ENCODE measurements at places on chromosomes 7 and 10.

DNA sequence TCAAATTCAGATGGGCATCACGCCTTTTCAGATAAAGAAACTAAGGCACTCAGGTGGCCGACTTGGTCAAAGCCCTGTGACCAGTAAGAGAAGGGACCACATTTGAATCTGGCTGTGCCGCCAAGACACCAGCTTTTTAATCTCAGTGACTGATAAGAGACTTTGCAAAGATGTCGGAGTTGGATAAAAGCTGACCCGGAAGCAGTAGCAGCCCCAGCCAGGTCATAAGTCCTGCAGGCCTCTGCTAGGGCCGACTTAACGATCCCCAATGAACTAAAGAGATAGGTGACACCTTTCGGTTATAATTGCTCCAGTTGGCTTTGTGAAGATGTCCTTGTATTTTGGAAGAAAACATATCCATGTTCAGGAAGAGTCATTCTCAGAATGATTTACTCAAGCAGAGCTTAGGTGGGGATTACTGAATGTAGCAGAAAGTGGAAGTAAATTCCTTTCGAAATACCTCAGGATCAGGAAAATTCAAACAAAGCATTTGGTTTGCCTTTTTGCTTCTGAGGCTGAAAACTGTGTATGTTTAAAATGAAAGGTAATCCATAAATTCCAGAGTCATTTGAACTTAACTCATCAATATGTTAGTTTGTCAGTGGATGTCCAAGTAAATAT lies 164.2 kb upstream of the PITRM1 start:
- DNase-seq: no peak

DNA sequence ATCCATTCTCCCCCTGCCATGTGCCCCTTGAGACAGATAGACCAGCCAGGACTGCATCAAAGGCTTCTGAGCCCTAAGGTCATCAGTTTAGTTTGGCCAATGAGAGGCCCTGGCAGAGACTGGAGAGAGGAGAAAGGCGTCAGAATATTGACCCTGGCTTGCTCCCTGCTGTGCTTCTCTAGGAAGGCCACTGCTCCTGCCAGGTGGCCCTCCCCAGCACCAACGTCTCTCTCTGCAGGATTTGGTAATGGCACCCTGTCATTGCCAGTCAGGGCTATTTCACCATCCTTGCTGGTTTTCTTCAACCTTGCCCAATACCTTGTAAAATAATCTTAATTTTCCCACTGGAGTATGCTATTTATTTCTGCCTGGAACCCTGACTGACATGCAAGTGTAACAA lies 38.8 kb upstream of the ZRANB1 start:
- DNase-seq: no peak

DNA sequence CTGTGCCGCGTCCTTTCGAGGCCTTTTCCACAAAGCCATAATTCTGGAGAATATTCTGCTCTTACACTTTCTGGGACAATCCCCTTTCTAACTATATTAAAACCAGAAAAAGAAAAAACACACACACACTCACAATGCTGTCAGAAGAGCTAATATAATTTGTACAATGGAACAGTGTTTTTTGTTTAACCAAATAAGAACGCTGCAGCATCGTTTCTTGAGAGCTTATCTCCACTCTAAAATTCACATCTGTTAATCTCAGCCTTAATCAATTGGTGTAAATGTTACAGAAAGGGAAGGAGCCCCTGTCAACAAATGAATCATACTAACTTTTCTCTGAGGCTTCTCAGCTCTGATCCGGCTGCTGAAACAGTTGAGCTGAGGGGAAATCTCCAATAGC lies 123.9 kb downstream of the GALNT11 start:
- DNase-seq: no peak

- DNase-seq: no peak
Measured at GRCh38 chr10:130017631-130018022, 53.6 kb upstream of the EBF3 start.

DNA sequence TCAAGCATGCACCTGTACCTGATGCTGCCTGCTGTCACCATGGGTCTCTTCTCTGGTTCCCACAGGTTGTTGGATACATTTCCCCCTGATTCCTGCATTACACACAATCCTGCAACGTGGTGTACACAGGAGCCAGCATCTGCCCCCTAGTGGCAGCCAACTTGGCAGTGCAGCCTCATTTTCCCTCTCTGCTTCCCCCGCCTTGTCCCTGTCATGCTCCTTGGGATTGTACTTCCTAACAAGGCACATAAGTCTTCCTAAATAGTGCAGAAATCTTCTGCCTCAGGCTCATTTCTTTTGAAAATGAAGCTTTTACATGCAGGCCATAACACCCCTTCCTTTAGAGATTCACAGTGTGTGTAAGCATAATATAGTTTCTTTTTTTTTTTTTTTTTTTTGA lies 387.5 kb downstream of the CCSER2 start:
- no peak for DNase-seq

DNA sequence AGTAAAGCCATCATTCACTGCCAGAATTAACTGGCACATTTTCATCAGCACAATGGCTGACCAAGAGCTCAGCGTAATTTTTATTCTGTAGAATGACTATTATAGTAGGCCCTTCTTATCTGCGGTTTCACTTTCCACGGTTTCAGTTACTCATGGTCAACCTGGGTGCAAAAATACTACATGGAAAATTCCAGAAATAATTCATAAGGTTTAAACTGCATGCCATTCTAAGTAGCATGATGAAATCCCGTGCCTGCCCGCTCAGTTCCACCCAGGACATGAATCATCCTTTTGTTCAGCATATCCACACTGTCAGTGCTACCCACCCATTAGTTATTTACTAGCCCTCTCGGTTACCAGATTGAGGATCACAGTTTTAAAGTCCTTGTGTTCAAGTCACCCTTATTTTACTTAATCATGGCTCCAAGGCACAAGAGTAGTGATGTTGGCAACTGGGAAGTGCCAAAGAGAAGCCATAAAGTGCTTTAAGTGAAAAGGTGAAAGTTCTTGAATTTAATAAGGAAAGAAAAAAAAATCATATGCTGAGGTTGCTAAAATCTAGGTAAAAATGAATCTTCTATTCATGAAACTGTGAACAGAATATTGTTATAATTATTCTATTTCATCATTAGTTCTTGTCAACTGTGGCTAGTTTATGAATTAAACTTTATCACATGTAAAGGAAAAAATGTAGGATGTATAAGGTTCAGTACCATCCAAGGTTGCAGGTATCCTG lies 204.9 kb downstream of the DOCK4 start:
- DNase-seq: no peak

GRCh38 chr7:45157653-45158401 lies at the start of gene RAMP3:
TSS of gene RAMP3 (plus strand) at chr7:45157791. CDS start at chr7:45157829, 38 bp downstream.
- DNase-seq: no peak

DNA sequence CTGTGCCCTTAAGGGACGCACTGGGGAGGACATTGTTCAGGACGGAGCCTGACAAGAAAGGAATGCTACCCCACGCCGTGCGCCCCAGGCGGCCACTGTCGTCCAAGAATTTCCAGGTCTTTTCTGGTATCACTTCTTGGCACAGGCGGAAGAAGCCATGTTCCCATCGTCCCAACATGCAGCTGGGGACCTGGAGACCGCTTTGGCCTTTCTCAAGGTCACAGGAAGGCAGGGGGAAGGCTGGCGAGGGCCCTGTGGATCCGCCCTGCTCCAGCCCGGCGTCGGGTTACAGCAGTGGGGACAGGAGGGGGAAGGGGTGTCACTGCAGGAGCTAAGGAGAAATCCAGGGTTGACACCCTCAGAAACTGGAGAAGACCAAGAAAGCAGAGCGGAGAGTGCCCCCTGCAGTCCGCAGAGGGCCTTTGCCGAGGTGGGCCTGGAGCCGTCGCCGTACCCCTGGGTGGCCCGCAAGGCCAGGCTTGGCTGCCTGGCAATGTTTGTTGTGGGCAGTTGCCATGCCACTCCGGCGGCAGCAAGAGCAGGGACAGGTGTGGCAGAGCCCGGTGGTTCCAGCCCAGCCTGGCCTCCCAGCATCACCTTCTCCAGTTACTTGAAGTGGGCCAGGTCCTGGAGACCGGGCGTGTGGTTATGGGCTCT lies 104.1 kb downstream of the LHPP start:
- DNase-seq: no peak

DNA sequence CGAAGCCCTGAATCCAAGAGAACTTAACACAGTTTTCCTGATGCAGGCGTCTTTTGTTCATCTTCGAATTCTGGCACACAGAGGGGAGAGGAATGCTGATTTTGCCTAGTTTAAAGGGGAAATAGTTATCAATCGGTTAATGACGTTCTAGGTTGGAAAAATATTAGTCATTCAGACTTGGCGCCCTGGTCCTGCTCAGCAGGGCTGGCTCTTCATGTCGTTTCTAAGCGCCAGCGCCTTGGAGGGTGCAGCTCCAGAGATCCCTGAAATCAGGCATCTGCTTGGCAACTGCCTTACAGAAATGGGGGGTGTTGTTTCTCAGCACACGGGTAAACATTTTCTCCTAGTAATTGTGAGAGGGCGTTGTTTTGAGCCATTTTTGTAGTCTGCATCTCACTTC lies 1.3 kb upstream of the PRTFDC1 start:
- no peak for DNase-seq

DNA sequence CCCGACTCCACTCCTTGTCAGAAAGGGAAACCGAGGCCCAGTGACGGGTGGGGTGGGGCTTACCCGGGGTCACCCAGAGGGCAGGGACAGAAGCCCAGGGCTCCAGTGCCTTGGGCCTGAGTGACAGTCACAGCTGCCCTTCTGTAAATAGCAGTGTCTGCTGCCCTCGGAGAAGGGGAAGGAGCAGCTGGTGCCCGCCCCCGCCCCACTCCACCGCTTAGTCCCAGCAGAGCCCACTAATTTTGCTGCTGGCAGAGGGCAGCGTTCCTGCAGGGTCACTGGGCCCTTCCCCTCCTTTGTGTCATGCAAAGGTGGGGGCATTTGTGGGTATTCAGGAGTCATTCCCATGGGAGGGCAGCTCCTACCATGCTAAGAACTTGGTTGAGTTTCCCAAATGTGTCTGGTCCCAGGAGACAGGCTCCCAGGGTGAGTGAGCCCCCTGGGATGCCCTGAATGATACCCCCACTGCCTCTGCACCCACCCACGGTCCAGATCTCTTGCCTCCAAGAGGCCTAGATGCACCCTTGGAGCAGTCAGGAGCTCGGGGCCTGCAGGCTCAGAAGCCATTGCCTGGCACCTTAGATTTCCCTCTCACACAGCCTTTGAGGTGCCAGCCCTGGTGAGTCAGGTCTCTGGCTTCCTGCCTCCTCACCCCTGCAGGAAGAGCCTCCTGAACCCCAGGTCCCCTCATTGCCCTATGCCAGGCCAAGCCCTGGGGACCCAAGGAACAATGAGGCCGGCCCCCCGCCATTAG lies 17.2 kb downstream of the SH2B2 start:
- no peak for DNase-seq

GRCh38 chr7:14834883-14835282 lies 67.7 kb downstream of the DGKB start:
- DNase-seq: no peak

- DNase-seq: no peak
Measured at GRCh38 chr7:77293046-77293445, 93.4 kb upstream of the FGL2 start.

GRCh38 chr7:31307972-31308371 lies 32.6 kb downstream of the NEUROD6 start:
- DNase-seq: no peak

DNA sequence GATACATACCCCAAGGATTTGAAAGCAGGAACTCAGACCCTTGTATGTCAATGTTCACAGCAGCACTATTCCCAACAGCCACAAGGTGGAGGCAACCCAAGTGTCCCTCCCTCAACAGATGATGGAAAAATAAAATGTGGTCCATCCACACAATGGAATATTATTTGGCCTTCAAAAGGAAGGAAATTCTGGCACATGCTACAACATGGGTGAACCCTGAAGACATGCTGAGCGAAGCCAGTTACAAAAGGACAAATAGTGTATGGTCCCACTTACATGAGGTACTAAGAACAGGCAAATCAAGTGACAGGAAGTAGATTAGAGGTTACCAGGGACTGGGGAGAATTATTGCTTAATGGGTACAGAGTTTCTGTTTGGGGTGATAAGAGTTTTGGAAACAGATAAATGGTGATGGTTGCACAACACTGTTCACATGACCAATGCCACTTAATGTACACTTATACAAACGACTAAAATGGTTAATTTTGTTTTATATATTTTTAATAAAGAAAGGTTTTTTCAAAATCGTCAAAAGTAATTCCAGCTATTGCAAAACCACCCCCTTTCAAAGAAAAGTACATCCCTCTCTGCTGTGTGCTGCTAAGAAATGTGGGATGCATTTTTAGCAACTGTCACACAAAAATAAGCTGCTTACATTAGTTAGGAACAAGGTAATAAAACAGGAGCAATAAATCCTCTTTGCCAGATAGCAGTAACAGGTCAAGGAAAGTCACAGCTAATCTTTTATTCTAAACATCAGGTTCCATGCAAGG lies 85.7 kb downstream of the GRB10 start:
- DNase-seq: no peak

GRCh38 chr7:22444181-22444971 lies 55.6 kb downstream of the STEAP1B start:
- DNase-seq: no peak

- no peak for DNase-seq
Measured at GRCh38 chr10:121803611-121804010, 124.2 kb downstream of the ATE1 start.

DNA sequence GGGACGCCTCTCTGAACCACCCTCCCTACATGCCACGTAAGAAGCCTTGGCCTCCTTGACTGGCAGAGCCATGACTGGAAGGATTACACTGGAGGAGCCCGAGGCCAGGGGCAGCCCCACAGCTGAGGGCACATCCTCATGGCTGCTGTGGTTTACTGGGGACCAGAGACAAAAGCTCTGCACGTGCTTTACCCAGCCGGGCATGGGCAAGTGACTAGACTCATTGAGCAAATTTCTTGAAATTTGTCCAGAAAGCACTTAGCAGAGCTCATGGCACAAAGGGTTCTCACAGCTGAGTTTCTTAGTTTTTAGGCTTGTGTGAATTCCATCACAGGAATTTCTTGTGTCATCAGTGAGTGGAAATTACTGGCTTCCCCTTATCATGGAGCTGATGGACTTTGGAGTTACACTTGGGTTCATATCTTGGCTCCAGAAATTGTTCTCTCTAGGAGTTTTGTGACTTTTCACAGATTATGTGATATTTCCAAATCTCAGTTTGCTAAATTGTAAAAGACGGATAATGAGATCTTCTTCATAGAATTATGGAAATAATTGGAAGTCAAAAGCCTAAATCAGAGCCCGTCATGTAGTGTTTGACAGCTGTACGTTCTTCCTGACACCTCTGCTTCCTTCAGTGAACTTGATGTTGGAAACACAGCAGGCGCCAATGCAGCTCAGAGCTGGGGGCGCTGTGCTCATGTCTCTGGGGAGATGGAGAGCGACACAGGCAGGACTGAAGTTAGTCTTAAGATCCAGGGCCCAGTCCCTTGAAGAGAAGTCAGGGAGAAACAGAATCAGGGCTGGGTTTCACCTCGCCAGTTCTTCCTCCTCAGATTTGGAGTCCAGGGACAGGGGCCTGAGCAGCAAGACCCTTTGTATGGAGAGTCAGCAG lies 47.7 kb upstream of the MGAM2 start:
- DNase-seq: no peak

- DNase-seq: no peak
Measured at GRCh38 chr10:78727728-78728127, 341.0 kb upstream of the ZMIZ1 start.

Measured in stimulated activated CD4-positive, alpha-beta T cell treated with anti-CD3 and anti-CD28 coated beads, Interleukin-1b, Interleukin-23, amount 100 ng/mL, for 1 hour (primary cell).